ENCODE measurements at places on chromosomes 4 and X.

GRCh38 chr4:2059046-2059725 lies at the start of gene NAT8L:
Gene NAT8L, plus strand, starts transcription at chr4:2059327. Its CDS starts 185 bp downstream, at chr4:2059512.
- peak; percentile 78 for DNase-seq

- no peak for DNase-seq
Observed at GRCh38 chr4:145076469-145076855, 21.5 kb downstream of the ANAPC10 start.

GRCh38 chr4:112058433-112058832 lies 86.8 kb upstream of the FAM241A start:
- no peak for DNase-seq

DNA sequence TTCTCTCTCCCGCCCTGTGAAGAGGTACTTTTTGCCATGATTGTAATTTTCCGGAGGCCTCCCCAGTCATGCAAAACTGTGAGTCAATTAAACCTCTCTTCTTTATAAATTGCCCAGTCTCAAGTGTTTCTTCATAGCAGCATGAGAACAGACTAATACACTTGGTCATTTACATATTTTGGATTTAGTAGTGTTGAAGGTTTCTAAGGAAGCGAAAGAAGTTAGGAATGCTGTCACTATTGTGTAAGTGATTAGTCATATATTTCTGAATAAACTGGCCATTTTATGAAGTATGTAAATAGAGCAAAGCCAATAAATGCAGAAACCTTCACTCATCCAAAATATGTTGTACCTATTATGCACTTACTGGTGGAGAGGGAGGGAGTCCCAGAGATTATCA lies 34.4 kb upstream of the GK2 start:
- no peak for DNase-seq

- DNase-seq: no peak
Observed at GRCh38 chr4:101227715-101228114, 119.6 kb downstream of the PPP3CA start.

GRCh38 chr4:147339100-147339499 lies 141.8 kb upstream of the EDNRA start:
- no peak for DNase-seq

Data from NCI-H146 (cell line).